Cerebellar nuclear complex (tissue), 1 donor: ENCODE measurements at places on chromosomes 12 and 14.

- DNase-seq, result no peak
Measured at GRCh38 chr12:41439801-41440200, 251.7 kb downstream of the PDZRN4 start.

DNA sequence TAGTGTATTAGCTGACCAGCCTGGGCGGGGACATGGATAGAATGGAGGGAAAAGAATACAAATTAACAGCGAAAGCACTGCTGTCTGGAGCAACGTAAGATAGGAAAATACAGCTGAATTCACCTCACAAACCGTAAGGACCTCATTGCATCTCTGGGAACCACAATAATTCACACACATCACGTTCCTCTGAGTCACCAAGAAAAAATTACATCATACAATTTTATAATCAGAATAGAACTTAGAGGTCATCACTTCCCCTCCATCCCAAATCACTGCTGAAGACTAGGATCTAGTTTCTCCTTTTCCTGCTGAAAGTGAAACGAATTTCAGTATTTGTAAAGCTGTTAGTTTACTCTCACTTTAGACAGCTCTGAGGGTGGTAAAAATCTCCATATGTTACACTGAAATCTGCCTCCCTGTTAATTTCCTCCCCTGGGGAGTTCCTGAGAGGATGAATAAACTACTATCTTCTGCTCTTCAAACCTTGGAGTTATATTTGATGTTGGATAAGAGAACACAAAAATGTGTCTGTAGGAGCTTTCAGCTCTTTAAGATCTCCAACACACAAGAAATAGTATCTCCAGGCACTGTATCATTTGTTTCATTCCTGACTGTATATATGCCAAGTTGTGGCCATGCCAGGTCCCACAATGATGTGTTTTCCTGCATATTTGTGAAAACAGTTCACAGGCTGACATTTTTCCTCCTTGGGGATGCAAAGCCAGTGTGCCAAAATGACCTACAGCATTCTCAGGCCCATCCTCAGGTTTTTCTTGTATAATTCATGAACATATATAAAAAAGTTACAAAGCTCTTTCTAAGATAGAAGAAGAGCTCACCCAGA lies 63.8 kb upstream of the SSTR1 start:
- DNase-seq, result no peak

DNA sequence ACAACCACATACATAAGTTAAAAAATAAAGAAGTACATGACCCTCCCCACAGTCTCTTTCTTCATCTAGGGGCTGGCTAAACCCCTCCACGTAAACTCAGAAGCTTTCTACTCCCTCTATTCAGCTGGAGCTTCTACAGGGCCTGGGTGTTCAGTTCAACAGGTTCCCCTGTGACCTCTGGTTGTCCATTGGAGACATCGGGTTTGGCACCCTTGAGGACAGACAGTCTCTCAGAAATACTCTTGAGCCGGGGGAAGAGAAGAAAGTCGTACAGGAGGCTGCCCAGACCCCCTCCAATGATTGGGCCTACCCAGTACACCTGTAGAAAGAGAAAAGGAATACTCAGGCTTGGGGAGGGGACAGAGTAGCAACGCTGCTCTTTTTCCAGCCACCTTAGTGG lies 1.9 kb upstream of the TIMELESS start:
- no peak for DNase-seq

DNA sequence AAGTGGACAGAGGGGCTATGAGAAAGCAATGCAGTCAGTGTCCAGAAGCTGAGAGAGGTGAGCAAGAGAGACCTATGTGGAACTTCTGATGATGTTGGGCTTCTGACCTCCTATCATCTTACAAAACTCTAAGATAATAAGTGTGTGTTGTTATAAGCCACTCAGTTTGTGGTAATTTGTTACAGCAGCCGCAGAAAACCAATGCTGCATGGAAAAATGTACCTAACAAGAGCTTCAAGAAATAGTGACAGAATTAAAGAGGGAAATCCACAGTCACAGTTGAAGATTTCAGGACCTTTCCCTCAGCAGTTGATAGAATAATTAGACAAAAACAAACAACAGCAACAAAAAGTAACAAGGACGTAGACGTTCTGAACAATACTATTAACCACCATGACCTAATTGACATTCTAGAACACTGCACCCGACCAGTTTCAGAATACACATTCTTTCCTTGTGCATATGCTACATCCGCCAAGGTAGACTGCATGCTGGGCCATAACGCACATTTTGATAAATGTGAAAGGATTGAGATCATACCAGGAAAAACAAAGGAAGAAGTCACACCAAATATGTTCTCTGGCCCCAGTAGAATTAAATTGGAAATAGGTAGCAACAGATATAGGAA lies 1.8 kb upstream of the EVL start:
- DNase-seq, result no peak

DNA sequence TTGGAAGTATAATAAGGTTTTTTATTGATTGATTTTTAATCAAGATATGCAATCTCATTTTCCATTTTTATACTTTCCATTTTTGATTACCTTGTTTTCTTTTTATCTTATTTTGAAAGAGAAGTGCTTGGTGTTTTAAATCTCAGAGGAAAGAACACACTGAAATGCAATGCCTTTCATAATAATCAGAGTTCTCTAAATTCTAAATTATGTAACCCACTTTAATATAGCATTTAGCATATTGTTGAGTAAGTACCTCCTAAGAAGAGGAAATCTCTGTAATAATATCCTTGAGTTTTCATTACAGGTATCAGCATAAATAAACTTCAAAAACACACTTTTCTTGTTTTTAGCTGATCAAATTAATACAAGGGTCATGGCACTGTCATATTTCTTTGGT lies 96.9 kb downstream of the GTF2A1 start:
- no peak for DNase-seq

DNA sequence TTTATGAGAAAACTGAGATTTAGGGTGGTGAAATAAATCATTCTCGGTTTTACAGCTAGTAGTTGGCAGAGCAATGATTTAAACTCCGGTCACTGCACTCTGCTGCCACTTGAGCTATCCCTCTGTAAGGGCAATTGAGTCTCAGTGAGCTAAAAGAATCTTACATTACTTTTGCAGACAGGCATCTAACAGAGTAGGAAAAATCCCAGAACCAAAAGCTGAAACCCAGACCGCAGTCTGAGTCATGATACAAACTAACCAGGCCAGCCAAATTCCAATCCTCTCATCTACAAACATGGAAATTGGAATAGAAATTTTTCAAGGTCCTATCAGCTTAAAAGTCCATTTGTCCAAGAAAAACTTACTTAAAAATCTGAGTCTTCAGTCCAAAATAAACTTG lies 73.7 kb downstream of the ANKS1B start:
- no peak for DNase-seq

DNA sequence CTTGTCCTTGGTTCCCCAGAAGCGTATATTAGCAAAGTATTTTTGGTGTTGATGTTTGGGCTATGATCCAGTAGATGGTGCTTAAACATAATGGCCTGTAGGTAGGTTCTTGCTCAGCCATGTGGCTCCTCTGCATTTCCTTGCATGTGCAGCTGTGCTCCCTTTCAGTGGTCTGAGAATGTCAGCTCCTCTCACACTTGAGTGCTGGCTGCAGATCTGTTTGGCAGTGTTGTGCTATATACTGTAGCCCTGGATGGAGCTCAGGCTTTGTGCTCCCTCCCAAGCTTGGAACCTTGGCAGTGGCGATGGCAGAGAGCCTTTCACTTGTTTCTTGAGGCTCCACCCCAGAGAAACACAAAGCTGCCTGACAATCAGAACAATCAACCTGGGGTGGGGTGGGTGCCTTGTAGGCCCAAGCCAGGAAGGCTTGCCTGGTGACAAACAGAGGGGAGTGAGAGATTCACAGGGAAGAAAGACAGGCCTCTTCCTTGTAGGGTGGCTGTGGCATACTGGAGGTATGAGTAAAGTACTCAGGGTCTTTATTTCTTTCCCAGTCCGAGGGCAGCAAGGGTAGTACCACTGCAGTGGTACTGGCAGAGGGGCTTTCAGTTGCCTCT lies 255.3 kb downstream of the RAD51B start:
- DNase-seq, result no peak

- DNase-seq, result no peak
Measured at GRCh38 chr14:103535081-103535890, 6.3 kb downstream of the TRMT61A start.
